Cardiac fibroblast (primary cell): ENCODE measurements at places on chromosomes 6 and 20.

DNA sequence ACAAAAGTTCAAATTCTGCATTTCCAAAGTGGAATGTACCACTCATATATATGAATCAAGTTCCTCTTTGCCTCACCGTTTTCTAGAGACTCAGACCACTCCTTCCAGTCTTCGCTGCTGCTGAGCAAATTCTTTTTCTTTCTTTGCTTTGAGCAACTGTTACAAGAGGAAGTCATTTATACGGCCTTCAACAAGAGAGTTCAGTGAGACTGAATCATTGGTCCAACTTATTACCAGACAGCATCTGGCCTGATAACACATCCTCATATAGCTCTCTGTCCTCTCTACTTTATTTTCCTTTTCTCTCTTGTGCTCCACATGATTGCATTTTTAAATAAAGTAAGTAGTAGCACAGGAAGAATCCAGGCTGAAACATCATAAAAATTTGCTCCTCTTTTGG is 652.7 kb downstream of the PHF3 start:
- peak; percentile 5 for DNase-seq

GRCh38 chr6:35278708-35279107 is 18.9 kb upstream of the DEF6 start:
- DNase-seq = no peak

DNA sequence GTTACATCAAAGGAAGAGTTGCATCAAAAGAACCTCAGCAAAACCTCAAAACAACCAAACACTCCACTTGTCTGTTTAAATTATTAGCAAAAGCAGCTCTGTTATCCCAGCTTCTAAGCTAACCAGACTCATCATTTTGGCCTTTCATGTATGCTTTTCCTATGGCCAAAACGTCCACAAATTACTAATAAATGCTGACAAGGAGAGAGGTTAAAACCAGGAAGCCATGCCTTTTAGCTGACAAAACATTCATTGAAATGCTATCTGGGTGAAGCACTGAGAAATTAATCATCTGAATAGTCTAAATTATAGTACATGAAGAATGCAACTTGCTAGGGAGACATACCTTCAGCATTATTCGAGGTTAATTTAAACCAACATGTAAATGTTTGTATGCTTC is 80.6 kb downstream of the LAMA2 start:
- no peak for DNase-seq

GRCh38 chr6:37745748-37746147 is 48.1 kb upstream of the MDGA1 start:
- no peak for DNase-seq

- DNase-seq = no peak
Measured at GRCh38 chr20:61254881-61255626, 3.0 kb downstream of the CDH4 start.

GRCh38 chr20:39342463-39342862 is 380.3 kb downstream of the DHX35 start:
- DNase-seq = no peak

- no peak for DNase-seq
Measured at GRCh38 chr6:170129691-170130171, 161.1 kb downstream of the DLL1 start.
